ENCODE measurements at places on chromosomes 3 and 15. TPM values are rescaled to one million over a fixed set of nuclear protein-coding genes. Genes with fewer than 3 reads are reported as not detected.
A peak's percentile ranks its signal among the peaks of the same experiment; 100 is the strongest.

The TMCO5A gene
- polyA plus RNA-seq = not detected

DNA sequence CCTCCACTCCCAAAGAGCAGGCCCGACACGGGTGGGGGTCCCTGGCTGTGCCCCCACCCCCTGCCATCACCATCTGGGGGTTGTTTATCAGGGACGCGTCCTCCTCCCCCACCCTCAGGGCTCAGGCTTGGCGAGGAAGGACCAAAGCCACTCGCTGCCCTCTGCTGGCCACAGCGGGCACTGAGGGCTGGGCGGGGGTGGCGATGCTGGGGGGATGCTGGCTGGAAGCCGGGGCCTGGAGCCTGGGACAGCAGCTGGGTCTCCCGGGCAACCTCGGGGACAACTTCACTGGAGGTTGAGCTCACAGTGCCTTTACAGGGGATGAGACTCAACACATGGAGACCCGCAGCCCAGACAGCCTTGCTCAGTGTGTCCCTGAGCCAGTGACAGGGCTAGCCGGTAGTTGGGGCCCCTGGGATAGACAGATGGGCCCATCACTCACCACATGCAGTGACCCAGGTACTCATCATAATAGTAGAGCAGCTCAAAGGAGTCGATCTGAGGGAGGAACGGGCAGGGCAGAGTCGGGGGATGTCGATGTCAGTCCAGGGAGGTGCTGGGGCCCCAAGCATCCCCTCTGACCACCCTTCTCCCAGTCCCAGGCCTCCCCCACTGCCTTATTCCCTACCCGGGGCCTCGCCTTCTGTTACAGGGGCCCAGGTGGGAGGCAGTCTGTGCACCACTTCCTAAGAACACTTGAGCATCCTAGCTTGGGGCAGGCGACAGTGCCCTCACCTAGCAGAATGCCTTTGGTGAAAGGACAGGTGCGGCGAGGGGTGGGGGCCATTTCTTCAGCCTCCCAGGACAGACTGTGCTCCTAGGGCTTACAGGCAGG, 5.9 kb upstream of the CALML4 start:
- H3K36me3 ChIP-seq = peaks cover 77% of the 10 kb centered on the region
- H3K4me3 ChIP-seq = no peak overlapping the region
- H3K27ac ChIP-seq = no peak overlapping the region
- no peaks in the 10 kb centered on the region for H3K27me3 ChIP-seq
- H3K4me1 ChIP-seq = peaks cover 10% of the 10 kb centered on the region

GRCh38 chr3:172142864-172143451, 103.6 kb downstream of the FNDC3B start:
- peaks cover 23% of the 10 kb centered on the region for H3K4me1 ChIP-seq
- no peak overlapping the region for H3K4me3 ChIP-seq
- no peak for DNase-seq
- H3K27ac ChIP-seq = peak overlapping the region; percentile 35
- H3K27me3 ChIP-seq = no peaks in the 10 kb centered on the region
- peaks cover 5% of the 10 kb centered on the region for H3K36me3 ChIP-seq

- H3K27ac ChIP-seq = no peak overlapping the region
- H3K27me3 ChIP-seq = no peaks in the 10 kb centered on the region
- H3K4me3 ChIP-seq = no peak overlapping the region
- no peaks in the 10 kb centered on the region for H3K36me3 ChIP-seq
Measured at GRCh38 chr15:39243396-39243795, 337.5 kb upstream of the THBS1 start.

DNA sequence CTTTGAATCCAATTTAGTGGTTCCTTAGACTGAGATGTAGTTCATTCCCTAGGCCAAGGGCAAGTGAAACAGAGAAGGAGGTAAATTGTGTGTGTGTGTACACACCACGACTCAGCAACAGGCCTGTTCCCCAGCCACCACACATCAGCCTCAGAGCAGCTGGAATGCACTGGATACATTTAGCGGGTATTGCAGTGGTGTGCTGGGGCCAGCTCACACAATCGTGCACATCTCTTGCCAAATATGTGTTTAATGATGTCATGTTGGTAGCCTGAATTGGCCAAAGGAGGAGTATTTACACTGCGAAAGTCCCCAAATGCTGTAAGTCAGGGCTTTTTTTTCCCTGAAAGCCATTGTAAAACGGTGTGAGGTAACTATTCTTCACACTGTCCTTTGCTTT, 82.3 kb downstream of the RBPMS2 start:
- DNase-seq = no peak
- H3K4me3 ChIP-seq = no peak overlapping the region
- no peaks in the 10 kb centered on the region for H3K36me3 ChIP-seq
- H3K27me3 ChIP-seq = no peaks in the 10 kb centered on the region
- H3K4me1 ChIP-seq = peaks cover 2% of the 10 kb centered on the region

DNA sequence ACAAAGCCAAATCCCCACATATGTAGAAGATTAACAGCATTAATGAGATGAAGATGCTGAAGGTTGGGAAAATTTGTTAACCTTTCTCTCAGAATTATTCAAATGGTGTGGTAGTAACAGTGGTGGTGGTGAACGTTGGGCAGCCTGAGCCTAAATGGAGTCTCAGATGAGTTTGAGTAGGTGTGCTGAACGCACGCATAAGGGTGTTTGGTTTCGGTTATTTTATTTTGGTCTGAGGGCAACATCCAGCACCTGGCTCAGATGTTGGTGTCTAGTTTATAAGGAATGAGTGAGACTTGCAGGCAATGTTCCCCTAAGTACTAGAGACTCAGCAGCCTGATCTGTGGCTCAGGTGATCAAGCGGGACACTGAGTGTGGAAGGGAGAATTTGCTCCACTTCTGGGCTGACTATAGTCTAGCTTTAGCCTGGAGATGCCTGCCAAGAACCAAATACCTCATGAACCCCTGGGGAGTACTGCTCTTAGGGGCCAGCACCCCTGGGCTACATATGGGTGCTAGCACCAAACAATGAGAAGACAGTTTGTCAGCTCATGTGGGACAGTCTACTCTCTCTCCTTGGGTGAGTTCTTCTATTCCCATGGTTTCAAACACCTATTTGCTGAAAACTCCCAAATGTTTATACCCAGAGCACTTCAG, 39.5 kb upstream of the ATP2C1 start:
- H3K36me3 ChIP-seq = no peaks in the 10 kb centered on the region
- H3K27me3 ChIP-seq = peaks cover under 1% of the 10 kb centered on the region
- H3K27ac ChIP-seq = no peak overlapping the region

GRCh38 chr3:196275126-196275525, 12.4 kb downstream of the PCYT1A start:
- H3K27me3 ChIP-seq = no peaks in the 10 kb centered on the region
- H3K4me1 ChIP-seq = peaks cover 4% of the 10 kb centered on the region
- H3K27ac ChIP-seq = peak overlapping the region; percentile 32

GRCh38 chr3:66407611-66408218, 93.1 kb downstream of the LRIG1 start:
- H3K4me1 ChIP-seq = peaks cover 11% of the 10 kb centered on the region
- H3K4me3 ChIP-seq = no peak overlapping the region
- no peaks in the 10 kb centered on the region for H3K27me3 ChIP-seq
- no peak overlapping the region for H3K27ac ChIP-seq

GRCh38 chr3:113602256-113602655, 69.9 kb downstream of the SIDT1 start:
- no peaks in the 10 kb centered on the region for H3K4me1 ChIP-seq
- no peaks in the 10 kb centered on the region for H3K27me3 ChIP-seq
- H3K4me3 ChIP-seq = no peak overlapping the region
- H3K36me3 ChIP-seq = no peaks in the 10 kb centered on the region
- H3K27ac ChIP-seq = no peak overlapping the region

- no peaks in the 10 kb centered on the region for H3K36me3 ChIP-seq
- no peaks in the 10 kb centered on the region for H3K4me1 ChIP-seq
- no peak overlapping the region for H3K4me3 ChIP-seq
Measured at GRCh38 chr3:177770383-177771230, 573.3 kb upstream of the TBL1XR1 start.

DNA sequence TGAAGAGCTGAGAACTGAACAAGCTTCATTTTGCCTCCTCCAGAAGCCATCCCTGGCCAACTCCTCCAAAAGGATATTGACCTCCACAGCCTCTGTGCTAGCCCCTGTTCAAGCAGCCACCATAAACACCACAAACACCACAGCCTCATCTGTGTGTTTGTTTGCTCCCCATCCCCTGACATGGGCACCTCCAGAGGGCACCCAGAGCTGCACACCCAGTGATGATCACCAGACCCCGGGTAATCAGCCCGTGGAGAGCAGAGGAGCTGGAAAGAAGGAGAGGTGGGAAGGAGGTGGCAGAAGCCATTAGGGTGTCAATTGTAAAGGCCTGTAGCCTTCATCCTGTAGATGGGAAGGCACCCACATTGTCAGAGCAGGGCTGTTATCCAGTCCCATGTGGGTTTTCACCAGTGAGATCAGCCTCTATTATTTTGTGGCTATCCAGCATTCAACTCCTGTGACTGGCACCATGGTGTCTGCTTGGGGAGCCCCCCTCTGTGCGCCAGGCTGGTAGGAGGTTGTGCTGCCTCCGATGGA, 6.8 kb upstream of the WNT7A start:
- no peaks in the 10 kb centered on the region for H3K4me1 ChIP-seq
- no peak overlapping the region for H3K4me3 ChIP-seq
- peaks cover 28% of the 10 kb centered on the region for H3K27me3 ChIP-seq

The CLEC3B gene
- 4.1 TPM for polyA plus RNA-seq

DNA sequence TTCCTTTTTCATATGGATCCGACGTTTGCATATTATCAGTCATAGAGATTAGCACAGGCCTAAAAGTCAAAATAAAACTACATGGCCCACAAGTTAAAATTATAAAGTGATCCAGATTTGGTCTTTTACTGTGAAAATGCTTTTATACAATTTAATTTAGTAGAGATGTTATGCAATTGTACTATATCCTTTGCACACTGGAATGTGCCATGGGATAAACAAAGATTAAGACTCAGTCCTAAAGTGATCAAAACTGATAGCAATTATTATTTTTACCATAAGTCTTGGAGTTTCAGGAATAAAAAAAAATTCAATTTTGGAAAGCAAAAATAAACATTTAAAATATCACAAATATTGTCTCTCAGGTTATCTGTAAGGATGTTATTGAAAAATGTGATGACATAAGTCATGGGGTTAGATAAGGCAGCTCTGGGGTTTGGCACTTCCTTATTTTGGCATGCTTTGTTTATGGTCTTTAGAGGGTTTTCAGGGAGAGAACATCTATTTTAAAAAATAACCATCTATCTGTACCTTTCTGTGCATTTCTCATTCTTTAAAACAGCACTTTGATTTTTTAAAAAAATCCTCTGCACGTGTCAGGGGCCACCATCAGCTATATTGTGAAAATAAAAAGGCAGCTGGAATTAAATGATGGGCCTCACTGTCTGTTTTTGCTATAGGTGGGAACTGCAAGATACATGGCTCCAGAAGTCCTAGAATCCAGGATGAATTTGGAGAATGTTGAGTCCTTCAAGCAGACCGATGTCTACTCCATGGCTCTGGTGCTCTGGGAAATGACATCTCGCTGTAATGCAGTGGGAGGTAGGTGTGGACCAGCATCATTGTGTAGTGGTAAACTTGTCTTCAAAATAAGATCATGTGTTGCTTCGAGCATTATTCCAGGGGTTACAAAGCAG, 67.3 kb downstream of the TGFBR2 start:
- H3K27me3 ChIP-seq = no peaks in the 10 kb centered on the region
- no peaks in the 10 kb centered on the region for H3K4me1 ChIP-seq
- H3K27ac ChIP-seq = no peak overlapping the region
- DNase-seq = no peak
- H3K36me3 ChIP-seq = peaks cover 23% of the 10 kb centered on the region

DNA sequence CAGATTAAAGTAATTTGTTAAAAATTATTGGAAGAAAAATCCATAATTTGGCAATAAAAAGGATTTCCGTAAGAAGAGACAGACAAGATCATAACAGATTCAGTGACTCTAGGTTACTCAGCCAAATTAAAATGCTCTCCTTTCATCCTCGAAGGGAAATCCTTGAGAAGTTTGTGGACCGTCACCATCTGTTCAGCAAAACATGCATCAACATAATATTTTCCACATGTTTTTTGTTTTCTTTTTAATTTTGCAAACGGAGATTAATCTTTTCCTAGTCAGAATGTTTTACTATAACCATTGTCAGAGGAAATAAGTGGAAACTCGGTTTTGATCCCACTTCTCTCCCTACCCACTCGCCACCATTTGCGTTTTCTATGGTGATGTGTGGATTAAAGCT, 128.3 kb downstream of the TMCO5A start:
- no peak overlapping the region for H3K4me3 ChIP-seq
- no peak overlapping the region for H3K27ac ChIP-seq
- no peaks in the 10 kb centered on the region for H3K36me3 ChIP-seq
- no peaks in the 10 kb centered on the region for H3K4me1 ChIP-seq
- H3K27me3 ChIP-seq = no peaks in the 10 kb centered on the region

- no peak overlapping the region for H3K27ac ChIP-seq
- H3K4me1 ChIP-seq = no peaks in the 10 kb centered on the region
- H3K4me3 ChIP-seq = no peak overlapping the region
Measured at GRCh38 chr3:17986348-17986816, 244.0 kb upstream of the TBC1D5 start.

GRCh38 chr3:127477396-127477795, 113.1 kb downstream of the TPRA1 start:
- DNase-seq = no peak
- H3K4me1 ChIP-seq = no peaks in the 10 kb centered on the region
- H3K27me3 ChIP-seq = no peaks in the 10 kb centered on the region
- H3K36me3 ChIP-seq = no peaks in the 10 kb centered on the region

The FBXO40 gene
- polyA plus RNA-seq = not detected

The PATL2 gene
- 1.6 TPM for polyA plus RNA-seq

The ZNF860 gene
- 0.62 TPM for polyA plus RNA-seq

GRCh38 chr15:70854666-70854976, 664 bp upstream of the LARP6 start:
- no peak overlapping the region for H3K4me3 ChIP-seq
- no peaks in the 10 kb centered on the region for H3K36me3 ChIP-seq
- peaks cover 6% of the 10 kb centered on the region for H3K4me1 ChIP-seq
- H3K27ac ChIP-seq = no peak overlapping the region

DNA sequence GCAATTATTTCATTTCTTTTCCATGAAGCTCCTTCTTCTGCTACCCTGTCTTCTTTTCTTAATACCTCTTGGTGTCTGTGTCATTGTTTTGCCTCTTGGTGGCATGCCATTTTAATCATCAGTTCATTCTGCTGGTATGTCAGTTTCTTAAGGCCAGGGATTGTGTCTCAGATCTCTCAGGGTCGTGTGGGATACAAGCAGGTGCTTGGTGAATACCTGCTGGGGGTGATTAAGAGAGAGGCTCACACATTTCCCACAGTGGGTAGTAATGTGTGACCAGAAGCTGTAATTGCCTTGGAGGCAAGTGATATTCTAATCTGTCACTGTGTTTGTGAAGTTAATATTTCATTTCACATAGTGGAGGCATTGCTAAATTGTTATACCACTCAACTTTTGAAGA, 361.4 kb upstream of the TRIM42 start:
- DNase-seq = no peak
- no peaks in the 10 kb centered on the region for H3K4me1 ChIP-seq
- no peaks in the 10 kb centered on the region for H3K27me3 ChIP-seq
- no peak overlapping the region for H3K4me3 ChIP-seq

All from small intestine (tissue), 16 donors.